ENCODE measurements at places on chromosomes 1 and 21.

- no peak for DNase-seq
Measured at GRCh38 chr1:110084227-110085078, 14.0 kb upstream of the ALX3 start.

DNA sequence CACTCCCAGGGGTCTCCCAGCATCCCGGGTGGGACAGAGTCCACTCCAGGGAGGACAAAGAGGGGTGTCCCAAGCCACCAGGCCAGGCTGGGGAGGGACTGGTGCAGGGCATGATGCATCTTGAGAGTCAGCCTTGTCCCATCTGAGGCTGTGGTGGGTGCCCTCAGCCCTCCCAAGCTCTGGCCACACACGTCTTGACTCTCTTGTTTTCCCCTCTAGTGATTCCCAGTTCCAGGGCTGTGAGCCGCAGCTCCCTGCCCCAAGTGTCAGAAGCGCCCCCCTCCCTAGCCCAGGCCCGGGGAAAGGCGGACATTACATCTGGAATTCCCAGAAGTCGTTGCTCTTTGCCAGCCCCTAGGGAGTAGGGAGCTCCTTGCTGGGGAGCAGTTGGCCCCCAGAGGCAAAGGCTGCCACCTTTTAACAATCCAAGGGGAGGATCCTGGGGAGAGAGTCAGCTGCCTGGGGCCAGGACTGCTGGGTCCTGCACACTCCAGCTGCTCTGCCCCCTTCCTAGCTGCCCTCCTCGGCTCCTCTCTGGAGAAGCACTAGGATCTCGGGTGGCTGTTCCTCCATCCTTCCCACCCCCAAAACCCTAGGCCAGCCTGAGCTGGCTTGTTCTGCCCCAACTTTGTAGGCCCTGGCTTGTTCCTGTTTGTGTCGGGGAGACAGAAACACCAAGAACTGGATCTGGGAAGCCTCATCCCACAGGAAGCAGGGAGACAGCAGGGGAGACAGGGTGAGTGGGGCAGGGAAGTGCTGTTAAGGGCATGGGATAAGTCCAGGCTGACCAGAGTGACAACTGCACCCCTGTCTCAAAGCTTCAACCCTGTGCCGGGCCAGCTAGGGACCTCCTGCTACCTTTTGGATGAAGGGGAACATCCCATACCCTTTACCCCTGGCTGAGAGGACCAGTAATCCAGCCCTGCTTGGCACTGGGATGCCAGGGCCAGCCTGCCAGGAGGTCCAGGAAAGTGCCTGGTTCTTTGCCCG, 3.2 kb upstream of the PTPN7 start:
- no peak for DNase-seq

DNA sequence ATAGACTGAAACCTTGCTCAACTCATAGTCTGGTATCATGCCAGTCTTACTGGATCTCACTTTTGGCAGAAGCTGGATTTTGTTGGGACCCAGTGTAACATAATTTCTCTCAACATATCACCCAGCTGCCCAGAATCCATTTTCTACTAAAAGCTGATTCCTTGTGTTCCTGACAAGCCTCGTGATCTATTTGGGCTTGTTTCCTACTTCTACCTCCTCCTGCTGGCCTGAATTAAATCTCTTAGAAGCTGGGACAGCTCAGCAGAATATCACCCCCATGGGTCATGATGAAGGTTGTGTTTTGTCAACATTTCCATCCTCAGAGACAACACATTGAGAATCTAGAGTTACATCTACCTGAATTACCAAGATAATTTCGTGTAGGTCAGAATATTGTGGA, 7.7 kb downstream of the GOLT1A start:
- DNase-seq, result no peak

DNA sequence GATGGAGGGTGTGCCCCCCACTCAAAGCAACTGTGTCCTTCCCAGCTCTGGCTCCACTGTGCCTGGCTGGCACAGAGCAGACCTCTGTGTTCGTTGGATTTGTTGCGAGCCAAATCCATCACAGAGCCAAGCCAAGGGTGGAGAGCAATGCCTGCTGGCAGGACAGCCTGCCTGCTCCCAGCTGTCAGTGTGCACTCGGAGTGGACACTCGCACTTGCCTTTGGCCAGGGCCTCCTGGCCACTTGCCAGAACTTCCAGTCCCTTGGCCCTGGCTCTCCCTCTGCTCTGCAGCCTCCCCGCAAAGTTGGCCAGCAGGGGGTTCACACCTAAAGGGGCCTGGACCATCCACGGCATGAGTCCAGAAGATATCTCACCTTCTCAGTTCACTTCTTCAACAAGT, 16.4 kb downstream of the HEYL start:
- DNase-seq, result no peak

GRCh38 chr1:241608379-241609033, 31.7 kb downstream of the CHML start:
- DNase-seq, result no peak

All from NAMALWA (cell line).